ENCODE measurements at places on chromosomes 1 and 21. TPM values are rescaled to one million over a fixed set of nuclear protein-coding genes. Genes with fewer than 3 reads are reported as not detected.

- DNase-seq: no peak
Measured at GRCh38 chr1:68278221-68278620, 45.9 kb upstream of the WLS start.

GRCh38 chr1:17023573-17023972, 11.8 kb upstream of the ATP13A2 start:
- no peak for DNase-seq

- peak; percentile 79 for DNase-seq
Measured at GRCh38 chr21:46297338-46298271, 11.5 kb downstream of the YBEY start.

- no peak for DNase-seq
Measured at GRCh38 chr1:172870901-172871606, 179.7 kb downstream of the TNFSF18 start.

DNA sequence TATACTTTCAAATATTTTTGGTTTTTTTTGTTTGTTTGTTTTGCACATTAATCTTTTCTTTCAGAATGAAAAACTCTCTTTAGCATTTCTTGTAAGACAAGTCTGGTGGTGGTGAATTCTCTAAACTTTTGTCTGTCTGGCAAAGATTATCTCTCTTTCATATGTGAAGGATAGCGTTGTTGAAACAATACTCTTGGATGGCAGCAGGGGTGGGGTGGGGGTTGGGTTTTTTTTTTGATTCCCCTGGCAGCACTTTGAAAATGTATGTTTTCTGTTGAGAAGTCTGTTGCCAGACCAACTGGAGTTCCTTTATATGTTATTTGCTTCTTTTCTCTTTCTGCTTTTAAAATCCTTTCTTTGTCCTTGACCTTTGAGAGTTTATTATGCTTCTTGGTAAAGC, 160.2 kb downstream of the VAV3 start:
- DNase-seq: no peak

DNA sequence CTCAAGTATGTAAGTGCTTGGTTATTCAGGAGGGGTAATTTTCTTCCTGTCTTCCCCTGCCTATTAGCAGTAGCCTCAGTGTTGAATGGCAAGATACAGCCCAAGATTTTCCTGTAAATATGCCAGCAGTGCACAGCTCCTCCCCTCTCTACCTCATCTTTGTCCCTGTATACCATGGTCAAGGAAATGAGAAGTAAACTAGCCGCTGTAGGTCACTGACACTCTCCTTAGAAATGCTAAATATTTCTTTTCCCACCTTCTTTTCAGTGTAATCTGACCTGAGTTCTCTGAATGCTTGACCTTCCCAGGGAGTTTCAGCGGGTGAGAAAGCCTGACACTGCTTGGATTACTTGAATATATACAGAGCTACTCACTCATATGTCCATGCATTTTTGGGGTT, 84.1 kb upstream of the ZNF326 start:
- DNase-seq: peak; percentile 93

DNA sequence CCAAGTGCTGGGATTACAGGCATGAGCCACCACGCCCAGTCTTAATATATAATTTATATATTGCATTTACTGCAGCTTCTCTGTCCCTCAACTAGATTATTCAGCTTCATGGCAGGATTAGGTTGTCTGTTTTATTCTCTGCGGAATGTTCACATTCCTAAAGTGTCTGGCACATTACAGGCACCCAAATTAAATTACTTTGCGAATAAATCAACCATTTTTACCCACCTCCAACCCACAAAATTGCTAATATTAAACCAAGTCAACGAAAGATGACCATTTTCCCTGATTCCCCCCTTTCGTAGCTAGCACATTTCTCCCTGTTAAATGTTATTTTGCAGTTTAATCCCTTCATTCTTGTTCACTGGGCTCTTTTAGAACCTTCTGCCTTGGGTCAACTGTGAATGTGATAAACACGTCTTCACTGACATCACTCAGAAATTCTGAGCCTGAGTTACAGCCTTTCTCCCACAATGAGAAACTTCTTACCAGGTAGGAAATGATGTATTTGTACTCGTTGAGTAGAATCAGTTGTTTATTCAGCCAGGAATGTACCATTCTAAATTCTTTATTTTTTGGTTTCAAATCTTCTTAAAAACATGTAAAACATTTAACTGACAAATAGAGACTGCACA, 35.9 kb downstream of the THAP3 start:
- DNase-seq: no peak

GRCh38 chr1:29828526-29829447, 592.5 kb downstream of the PTPRU start:
- DNase-seq: no peak

GRCh38 chr1:79663916-79664315, 657.4 kb upstream of the ADGRL4 start:
- DNase-seq: peak; percentile 1

Gene SH2D2A
- total RNA-seq: 3.4 TPM

Gene HMGCL
- 13.7 TPM for total RNA-seq

Gene FLG2
- not detected for total RNA-seq

Gene CXADR
- 207 TPM for total RNA-seq

Gene CCDC190
- total RNA-seq: not detected

Gene NUF2
- total RNA-seq: 37.6 TPM
